Placental pericyte (primary cell): ENCODE measurements at places on chromosomes 11 and 22. TPM values are rescaled to one million over a fixed set of nuclear protein-coding genes. Genes with fewer than 3 reads are reported as not detected.

The CASP4 gene
- 158 and 269 TPM in 2 replicates for total RNA-seq

The PHOX2A gene
- not detected in 2 replicates for total RNA-seq

The TREH gene
- total RNA-seq: not detected in 2 replicates

The RBMXL2 gene
- total RNA-seq: not detected in 2 replicates
